ENCODE measurements at places on chromosomes 4 and X.

GRCh38 chrX:41332408-41333002 lies 1.5 kb upstream of the DDX3X start:
- peak; percentile 9 for ATAC-seq

- no peak for ATAC-seq
Observed at GRCh38 chr4:8725071-8725841, 132.7 kb downstream of the CPZ start.

DNA sequence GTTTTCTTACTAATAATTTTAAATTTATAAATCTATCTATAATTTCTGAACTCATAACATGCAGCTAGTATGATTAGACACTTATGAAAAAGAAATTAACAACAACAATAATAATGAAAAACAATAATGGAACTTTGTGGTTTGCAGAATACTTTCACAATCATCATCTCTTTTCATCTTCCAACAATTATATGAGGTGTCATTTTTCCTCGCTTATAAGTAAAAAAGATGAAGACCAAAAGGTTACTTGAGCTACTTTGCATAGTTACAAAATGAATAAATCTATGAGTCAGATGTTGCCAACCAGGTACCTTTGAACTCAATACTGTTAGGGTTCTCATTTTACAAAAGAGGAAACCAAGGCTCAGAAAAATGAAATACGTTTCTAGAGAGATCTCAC lies 98.5 kb upstream of the ELOVL6 start:
- no peak for ATAC-seq

DNA sequence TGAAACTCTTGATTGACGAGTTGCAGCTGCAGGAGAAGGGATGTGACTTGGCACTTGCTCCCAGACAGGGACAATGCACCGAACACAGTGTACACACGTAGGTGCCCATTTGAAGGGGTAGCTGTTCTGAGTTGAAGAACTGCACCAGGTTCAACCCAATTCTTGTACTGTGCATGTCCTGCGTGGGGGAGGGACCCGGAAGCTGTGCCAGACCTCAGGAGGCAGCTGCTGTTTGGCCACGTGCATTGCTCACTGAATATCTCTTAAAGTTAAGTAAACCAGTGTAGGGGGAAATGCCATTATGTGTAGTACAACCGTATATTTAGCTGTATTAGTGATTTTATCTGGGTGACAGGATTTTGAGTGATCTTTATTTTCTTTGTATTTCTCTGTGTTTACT lies 12.0 kb upstream of the RBBP7 start:
- peak; percentile 82 for ATAC-seq

DNA sequence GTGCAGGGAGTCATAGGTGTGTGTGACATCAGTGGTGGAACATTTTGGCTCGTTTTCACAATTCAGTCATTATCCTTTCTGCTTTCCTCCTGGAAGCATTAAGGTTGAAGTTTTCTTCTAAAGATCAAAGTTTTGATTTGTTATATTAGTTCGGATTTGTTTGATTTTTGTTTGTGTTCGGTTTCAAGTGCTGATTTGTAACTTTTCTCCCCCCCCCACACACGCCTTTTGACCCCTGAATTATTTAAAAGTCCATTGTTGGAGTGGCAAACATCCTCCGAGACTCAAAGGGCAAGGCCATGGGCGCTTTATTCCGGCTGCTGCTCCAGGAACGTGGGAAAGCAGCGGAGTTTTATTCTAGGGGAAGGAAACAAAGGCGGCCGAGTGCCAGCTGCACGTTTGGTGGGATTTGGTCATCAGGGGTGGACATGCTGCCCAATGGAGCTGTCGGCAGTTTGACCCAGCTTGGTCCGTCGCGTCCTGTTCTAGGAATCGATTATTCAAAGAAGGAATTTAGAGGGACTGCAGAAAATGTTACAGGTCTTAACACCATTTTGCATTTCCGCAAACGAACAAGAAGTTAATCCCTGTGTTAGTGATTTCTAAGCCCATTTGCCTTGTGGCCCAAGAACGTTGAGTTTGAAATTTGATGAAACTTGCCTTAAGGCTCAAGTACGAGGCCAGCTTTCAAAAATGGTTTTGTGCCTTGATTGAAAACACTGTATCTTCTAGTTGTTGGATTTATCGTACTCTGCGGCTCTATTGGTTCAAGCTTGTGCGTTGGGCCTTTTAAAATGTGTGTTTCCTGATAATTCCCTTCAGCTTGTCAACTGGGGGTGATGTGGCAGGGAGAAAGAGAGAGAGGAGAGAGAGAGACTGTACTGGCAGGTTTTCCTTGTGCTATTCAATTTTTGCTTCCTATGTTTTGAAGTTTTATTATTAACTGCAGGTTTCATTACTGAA lies 565 bp upstream of the ZNF41 start:
- ATAC-seq, result no peak

GRCh38 chr4:139144161-139144859 lies 32.7 kb downstream of the ELF2 start:
- ATAC-seq, result no peak

- ATAC-seq, result no peak
Observed at GRCh38 chrX:39869846-39870601, 227.7 kb downstream of the BCOR start.

DNA sequence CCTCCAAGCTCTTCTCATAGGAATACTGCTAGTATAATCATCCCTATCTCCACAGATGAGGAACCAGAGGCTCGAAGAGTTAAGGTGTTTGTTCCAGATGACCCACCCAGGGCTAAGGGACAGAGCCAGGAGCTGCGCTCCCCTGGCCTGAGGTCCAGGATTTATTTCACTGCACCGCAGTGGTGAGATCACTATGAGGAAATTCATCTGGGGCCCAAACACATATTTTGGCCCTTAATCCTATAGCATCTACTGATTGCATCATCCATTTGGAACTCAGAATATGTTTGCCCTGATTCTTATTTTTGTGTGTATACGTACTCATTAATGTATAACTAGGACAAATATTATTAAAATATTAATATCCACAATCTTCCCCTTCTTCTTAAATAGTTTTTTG lies 100.1 kb upstream of the RBPJ start:
- ATAC-seq, result no peak

DNA sequence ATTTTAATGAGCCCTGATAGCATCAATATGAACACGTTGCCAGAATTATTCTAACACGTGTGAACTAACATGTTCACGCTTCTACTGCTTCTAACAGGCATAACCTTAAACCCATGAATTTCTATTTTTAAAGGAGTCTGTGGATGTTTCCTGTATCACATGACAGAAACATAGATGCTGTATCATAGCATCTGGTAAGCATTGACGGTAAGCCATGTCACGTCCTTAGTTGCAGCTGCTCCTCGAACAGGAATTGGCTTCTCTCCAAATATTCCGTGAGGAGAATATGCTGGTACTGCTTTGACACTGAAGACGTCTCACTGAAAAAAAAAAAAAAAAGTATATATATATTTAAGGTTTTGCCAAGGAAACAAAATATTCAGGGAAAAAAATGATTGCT lies 105.1 kb upstream of the MXRA5 start:
- ATAC-seq, result no peak

- no peak for ATAC-seq
Observed at GRCh38 chr4:114964026-114964425, 149.4 kb downstream of the NDST4 start.

GRCh38 chr4:120198411-120198810 lies 131.8 kb upstream of the MAD2L1 start:
- ATAC-seq, result no peak

DNA sequence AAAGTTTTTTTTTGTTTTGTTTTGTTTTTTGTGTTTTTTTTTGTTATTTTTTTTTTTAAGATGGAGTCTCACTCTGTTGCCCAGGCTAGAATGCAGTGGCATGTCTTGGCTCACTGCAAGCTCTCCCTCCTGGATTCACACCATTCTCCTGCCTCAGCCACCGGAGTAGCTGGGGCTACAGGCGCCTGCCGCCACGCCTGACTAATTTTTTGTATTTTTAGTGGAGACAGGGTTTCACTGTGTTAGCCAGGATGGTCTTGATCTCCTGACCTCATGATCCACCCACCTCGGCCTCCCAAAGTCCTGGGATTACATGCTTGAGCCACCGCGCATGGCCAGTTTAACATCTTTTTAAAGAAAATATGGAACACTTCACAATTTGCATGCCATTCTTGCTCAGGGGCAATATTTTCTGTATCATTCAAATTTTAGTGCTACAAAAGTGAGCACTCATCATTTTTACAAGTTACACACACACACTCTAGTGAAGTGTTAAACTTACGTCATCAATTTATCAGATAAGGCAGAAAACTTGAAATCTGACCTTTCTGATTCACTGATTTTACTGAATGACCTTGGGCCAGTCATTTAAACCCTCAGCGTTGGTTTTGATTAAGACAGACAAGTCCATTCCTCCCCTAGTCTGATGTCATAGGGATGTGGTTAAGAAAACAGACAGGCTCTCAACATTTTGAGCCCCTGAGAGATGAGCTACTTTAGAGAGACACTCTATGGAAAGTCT lies 61.2 kb downstream of the TRIM2 start:
- no peak for ATAC-seq

DNA sequence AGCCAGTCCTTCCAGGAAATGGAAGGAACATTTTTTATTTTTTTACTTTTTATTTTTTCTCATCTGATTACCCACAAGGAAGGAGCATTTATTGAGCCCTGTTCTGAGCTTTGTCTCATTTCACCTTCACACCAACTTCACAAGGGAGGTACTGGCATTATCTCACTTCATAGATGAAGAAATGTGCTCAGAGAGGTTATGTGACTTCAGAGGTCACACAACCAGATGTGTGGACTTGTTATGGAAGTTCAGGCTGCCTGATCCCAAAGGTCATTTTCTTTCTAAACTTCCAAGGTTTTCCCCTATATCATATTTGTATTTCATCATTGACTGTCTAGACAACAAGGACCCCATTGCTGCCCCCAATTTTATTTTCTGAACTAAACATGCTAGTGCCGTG lies 160.3 kb downstream of the DCLK2 start:
- no peak for ATAC-seq

GRCh38 chr4:112704991-112705845 lies 68.3 kb downstream of the LARP7 start:
- ATAC-seq, result no peak

DNA sequence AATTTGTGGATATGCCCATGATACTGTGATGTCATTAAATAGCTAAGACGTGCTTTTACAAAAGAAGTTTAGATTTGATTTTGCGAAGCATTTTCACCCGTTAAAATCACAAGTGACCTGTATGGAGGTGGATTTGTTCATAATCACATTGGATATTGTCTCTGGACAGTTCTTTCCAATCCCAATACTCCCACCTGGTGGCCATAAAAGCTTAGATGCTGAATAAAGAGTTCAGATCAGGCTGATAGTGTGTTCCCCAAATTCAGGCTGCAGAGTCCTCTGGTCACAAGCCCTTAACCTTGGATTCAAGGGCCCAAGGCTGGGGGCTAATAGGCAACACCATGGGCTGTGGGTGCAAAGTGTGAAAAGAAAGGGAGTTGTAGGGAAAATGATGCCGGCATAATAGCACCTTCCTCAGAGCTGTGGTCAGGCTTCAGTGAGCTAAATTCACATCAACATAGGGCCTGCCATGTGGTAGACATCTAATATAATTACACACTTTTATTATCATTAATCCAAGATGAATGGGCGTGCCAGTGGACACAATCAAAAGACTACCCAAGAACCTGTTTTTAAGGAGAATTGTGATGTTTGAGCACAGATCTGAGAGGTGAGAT lies 28.1 kb downstream of the SMIM43 start:
- no peak for ATAC-seq

- no peak for ATAC-seq
Observed at GRCh38 chr4:125352521-125352920, 37.8 kb downstream of the FAT4 start.

All from stimulated activated memory B cell treated with anti-CD40 and anti-IgM and Interleukin-4, amounts not matched to agents 10 μg/mL and 1 μg/mL and 100 μg/mL, for 72 hours (primary cell).